B cell (primary cell): ENCODE measurements at places on chromosomes 7 and 10.

DNA sequence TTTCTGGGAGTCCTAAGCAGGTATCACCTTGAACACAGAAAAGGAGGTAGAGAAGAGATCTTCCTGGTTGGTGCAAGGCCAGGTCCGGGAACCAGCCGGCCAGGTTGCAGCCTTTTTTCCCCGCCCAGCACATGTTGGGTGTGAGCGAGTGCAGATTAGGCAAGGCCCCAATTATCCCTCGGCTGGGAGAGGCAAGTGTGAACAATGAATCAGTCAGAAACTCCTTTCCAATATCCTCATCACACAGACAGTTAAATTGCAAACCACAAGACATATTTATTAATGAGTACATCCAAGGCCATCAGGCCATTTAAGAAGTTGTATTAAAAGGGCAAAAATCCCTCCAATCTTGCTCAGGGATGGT lies 115.0 kb upstream of the AFAP1L2 start:
- no peak overlapping the region for H3K27ac ChIP-seq
- no peaks in the 10 kb centered on the region for H3K27me3 ChIP-seq
- H3K4me1 ChIP-seq, result peaks cover 91% of the 10 kb centered on the region
- H3K36me3 ChIP-seq, result no peaks in the 10 kb centered on the region
- no peak for DNase-seq
- no peak overlapping the region for H3K4me3 ChIP-seq

DNA sequence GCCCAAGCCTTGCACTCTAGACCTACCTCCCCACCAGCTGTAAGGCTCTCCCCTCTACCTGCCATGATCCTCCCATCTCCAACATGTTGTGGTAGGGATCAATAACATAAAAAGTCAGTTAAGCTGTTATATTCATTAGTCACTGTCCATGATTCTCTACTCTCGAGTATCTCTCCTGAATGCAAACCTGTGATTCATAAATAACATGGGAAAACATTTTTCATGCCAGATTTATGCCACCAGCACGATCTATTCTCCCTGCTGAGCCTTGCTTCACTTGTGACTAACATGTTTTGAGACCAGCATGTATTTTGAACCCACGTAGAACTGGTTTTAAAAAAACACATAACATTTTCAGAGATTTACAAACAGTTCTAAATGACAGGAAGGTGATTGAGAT lies 30.3 kb downstream of the TMEM168 start:
- DNase-seq, result no peak
- H3K36me3 ChIP-seq, result no peaks in the 10 kb centered on the region
- H3K4me1 ChIP-seq, result peaks cover under 1% of the 10 kb centered on the region
- no peak overlapping the region for H3K4me3 ChIP-seq
- no peak overlapping the region for H3K27ac ChIP-seq

- no peaks in the 10 kb centered on the region for H3K36me3 ChIP-seq
- H3K4me1 ChIP-seq, result no peaks in the 10 kb centered on the region
- H3K27me3 ChIP-seq, result no peaks in the 10 kb centered on the region
These were observed 265.7 kb upstream of the MAGI2 start for GRCh38 chr7:79719216-79719615.

- no peaks in the 10 kb centered on the region for H3K27me3 ChIP-seq
- DNase-seq, result no peak
- no peak overlapping the region for H3K27ac ChIP-seq
- H3K36me3 ChIP-seq, result no peaks in the 10 kb centered on the region
These were observed 28.8 kb downstream of the PTPN12 start for GRCh38 chr7:77565917-77566316.

- H3K27ac ChIP-seq, result no peak overlapping the region
- peaks cover 32% of the 10 kb centered on the region for H3K36me3 ChIP-seq
These were observed 110.7 kb downstream of the INPP5A start for GRCh38 chr10:132648072-132648850.

DNA sequence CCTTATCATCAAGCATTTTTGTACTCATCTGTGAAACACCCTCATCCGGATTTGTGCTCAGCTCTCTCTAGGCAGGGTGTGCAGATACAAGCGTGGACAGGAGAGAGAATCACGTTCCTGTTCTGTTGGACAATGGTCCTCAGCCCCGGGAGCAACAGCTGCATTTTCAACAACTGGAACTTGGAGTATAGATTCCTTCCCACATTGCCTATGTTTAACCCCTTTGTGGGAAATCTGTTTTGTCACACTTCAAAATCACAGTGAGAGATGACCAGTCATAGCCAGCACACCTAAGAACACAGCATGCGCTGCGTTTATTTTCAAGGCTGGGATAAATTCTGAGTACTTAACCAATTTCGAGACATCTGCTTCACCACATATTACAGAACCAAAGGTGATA lies 32.5 kb downstream of the MAP3K8 start:
- H3K4me3 ChIP-seq, result no peak overlapping the region
- H3K36me3 ChIP-seq, result peaks cover 11% of the 10 kb centered on the region
- no peak overlapping the region for H3K27ac ChIP-seq
- peaks cover 22% of the 10 kb centered on the region for H3K4me1 ChIP-seq
